ENCODE measurements at places on chromosomes 12 and 14.

DNA sequence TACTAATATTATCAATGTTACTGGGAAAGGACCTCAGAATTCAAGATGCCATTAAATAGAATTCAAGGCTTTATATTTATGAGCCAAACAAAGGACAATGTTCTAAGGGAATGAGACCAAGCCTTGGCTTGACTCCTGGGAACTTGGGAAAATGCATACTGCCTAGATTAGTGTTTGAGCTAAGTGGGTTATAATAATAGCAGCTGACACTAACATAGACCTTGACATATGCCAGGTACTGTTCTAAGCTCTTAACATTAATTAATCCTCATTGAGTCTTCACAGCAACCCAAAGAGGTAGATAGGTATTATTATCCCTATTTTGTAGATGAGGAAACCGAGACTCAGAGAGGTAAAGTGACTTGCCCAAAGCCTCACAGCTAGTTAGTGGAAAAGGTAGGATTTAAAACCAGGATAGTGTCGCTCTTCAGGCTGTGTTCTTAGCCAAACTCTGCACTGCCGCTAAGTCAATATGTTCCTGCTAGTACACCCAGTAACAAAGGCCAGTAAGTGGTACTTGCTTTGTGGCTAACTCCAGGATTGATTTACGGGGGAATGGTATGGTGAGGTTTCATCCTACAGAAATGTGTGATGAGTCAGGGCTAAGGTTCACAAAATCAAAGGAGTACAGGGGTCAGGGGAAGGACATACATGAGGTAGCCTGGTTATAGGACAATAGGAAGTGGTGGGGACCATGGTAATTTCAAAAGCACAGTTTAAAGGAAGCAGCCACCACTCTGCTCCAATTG lies 35.8 kb upstream of the PRKAB1 start:
- DNase-seq = no peak

- no peak for DNase-seq
Observed at GRCh38 chr12:70752327-70752726, 115.1 kb upstream of the PTPRB start.

GRCh38 chr14:92224358-92224954 lies 98.5 kb upstream of the SLC24A4 start:
- no peak for DNase-seq

DNA sequence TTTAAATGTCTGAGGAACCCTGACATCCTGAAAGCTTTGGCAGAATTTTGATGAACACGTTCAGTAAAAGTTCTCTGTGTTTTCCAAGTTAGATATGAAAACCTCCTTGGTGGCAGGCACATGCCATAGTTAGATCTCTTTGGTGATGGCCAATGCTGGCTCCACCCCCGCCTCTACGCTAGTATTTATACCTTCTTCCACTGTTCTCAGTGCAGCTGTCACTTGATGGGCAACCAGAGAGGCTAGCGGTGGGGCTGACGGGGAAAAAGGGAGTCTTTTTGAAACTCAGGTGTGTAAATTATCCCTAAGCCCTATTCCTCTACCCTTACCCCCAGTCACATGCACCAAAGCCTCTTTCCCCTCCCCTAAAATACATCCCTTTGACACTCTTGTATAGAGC lies 32.1 kb downstream of the PPP1R36 start:
- DNase-seq = no peak

- DNase-seq = no peak
Observed at GRCh38 chr12:97960741-97961608, 498.4 kb downstream of the RMST start.

- DNase-seq = no peak
Observed at GRCh38 chr12:101616027-101616494, 21.3 kb downstream of the MYBPC1 start.

DNA sequence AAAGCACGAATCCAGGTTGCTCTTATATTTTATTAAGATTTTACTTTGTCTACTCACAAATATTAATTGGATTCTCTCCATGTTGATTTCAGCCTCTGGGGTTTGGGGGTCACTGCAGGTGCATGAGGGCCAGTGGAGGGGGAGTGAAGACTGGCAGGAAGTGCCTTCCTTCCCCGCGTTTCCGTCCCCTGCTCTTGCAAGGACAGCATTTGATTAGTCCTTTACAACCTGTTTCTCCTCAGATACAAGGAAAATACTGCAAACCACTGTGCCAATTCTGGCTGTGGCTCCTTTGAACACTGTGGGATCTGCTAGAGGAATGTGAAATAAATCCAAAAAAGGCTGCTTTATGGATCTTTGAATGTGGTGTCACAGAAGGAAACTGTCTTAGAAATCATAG lies 291.8 kb downstream of the ETNK1 start:
- DNase-seq = no peak

- DNase-seq = no peak
Observed at GRCh38 chr14:89359477-89360222, 57.4 kb downstream of the FOXN3 start.

DNA sequence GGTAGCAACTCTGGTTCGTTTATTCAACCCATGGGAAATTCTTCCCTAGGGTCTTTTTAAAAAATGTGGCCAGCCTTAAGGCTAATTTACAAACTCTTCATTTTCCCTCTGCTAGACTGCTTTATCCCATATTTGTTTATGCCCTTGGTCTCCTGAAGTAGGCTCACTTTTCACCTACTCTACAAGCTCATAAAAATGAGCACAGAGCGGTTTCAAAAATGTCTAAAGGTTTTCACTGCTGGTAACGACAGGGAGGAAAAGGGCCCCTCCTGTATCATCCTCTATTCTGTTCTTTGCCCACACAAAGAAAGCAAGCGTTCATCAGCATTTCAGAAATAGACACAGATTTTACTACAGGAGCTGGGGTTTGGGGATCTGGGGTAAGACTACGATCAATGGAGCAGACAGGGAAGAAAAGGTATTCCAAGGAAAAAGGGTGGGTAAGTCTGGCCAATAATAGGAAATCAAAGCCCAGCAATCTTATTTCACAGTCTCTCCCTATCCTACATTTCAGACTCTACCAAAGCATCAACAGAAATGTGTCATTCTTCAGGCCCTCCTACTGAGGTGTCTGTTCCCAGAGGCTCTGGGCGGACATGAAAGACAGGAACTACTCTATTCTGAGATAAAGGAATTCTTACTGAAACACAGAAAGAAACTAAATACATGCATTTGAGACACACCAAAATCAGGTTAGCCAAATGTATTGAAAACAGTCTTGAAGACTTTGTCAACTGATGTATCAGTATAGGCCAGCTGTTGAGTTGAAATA lies 86.4 kb downstream of the SPPL3 start:
- no peak for DNase-seq

- DNase-seq = no peak
Observed at GRCh38 chr14:61151251-61151650, 129.9 kb downstream of the TMEM30B start.

- DNase-seq = no peak
Observed at GRCh38 chr14:78863143-78863542, 693.0 kb downstream of the NRXN3 start.

DNA sequence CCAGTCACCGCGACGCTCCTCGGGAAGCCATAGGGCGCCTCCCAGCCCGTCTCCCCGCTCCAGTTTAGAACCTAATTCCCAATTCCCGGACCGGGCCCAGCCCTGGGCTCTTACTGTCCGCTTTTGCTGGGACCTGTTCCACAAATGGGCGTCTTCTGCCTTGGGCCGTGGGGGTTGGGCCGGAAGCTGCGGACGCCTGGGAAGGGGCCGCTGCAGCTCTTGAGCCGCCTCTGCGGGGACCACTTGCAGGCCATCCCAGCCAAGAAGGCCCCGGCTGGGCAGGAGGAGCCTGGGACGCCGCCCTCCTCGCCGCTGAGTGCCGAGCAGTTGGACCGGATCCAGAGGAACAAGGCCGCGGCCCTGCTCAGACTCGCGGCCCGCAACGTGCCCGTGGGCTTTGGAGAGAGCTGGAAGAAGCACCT lies 797 bp downstream of the UNG start:
- peak; percentile 30 for DNase-seq

- no peak for DNase-seq
Observed at GRCh38 chr14:98160901-98161300, 1111.1 kb downstream of the BCL11B start.
